Hematopoietic multipotent progenitor cell treated with erythropoietin and hydrocortisone succinate and interleukin-3 and kit ligand, for 4 days (in vitro differentiated cells): ENCODE measurements at places on chromosomes 11 and 22.
A peak's percentile ranks its signal among the peaks of the same experiment; 100 is the strongest.

DNA sequence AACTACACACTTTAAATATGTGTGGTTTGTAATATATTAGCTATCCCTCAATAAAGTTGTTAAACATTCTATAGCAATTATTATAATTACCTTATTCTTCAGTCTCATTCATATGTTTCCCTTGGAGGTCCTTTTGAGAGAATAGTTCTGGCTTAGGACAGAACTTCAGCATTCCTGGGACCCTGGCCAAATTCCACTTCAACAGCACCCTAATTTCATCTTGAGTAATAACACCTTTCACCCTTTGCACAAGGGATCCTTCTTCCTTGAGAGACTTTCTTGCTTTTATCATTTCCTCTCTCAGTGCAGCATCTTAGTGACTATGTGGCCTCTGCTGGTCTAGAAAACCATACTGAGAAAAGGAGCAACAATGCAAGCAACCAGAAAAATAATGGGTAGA, 255.9 kb downstream of the C11orf87 start:
- DNase-seq = no peak

DNA sequence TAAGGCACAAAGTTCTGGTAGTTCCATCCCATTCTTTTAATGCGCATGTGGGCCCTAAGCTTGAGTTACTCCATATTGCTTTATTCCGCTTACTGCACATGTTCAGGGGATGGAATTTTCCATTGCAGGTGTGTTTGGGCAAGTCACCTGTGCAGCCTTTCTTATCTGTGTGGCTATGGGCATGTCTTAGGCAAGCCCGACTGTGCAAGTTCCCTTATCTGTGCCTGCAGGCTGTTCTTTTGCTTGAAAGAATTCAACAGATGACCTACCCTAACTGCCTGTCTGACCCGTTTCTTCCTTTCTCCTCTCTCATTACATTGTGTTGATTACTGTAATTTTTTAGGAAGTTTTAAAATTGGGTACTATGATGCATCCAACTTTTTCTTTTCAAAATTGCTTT, 363.6 kb downstream of the TTC28 start:
- DNase-seq = peak; percentile 62

DNA sequence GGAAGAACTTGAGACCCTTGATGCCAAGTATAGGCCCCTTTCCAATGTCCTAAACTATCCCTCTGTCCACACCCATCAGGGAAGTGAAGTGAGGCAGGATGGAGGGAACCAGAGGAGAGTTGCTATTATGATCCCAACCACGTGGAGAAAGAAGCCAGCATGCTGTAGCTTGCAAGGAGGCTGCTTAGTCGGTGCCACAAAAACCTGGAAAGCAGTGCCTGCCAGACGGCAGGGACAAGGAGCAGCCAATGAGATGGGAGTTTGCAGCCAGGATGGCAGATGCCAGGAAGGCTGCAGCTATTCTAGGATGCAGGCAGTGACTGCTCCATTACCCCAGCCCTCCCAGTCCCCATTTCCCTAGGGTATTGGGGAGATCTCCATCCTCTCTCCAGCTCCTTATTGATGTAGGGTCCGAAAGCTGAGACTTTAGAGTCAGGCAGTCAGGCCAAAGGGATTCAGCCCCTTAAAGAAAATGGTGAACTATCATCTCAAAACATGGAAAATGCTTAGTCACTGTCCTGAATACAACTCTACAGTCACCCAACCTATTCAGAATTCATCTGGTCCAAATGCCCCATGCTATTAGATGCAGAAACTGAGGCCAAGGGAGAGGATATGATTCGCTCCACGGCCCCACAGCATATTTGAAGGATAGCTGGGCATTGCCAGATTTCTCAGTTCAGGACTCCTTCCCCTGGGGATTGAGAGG, 18.4 kb upstream of the LRRC55 start:
- no peak for DNase-seq

DNA sequence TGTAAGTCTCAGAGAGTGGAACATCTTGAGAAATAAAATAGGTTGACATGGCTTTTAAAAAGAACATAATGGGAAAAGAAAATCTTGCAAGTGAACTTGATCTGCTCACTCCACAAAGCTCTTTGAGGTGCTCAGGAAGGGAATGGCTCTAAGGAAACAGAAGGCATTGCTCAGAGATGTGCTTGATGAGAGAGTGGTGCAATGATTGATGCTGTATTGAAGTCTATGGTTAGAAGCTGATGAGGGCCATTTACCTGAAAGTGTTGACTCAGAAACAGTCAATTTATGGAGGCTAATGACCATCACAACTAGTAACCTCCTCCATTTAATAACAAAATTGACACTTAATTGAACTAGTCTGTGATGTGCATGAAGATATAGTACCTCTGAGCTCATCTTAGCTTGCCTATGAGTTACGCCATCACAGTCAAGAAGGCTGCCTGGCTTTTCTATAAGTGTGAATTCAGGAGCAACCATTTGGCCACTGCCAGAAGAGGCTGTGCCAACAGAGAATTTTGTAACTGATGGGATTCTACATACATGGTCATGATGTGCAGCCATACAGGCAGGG, 639.1 kb downstream of the JRKL start:
- DNase-seq = no peak

GRCh38 chr22:21650823-21651520, 8.9 kb downstream of the SDF2L1 start:
- peak; percentile 64 for DNase-seq

- DNase-seq = no peak
Measured at GRCh38 chr11:125268611-125269010, 104.1 kb downstream of the PKNOX2 start.

DNA sequence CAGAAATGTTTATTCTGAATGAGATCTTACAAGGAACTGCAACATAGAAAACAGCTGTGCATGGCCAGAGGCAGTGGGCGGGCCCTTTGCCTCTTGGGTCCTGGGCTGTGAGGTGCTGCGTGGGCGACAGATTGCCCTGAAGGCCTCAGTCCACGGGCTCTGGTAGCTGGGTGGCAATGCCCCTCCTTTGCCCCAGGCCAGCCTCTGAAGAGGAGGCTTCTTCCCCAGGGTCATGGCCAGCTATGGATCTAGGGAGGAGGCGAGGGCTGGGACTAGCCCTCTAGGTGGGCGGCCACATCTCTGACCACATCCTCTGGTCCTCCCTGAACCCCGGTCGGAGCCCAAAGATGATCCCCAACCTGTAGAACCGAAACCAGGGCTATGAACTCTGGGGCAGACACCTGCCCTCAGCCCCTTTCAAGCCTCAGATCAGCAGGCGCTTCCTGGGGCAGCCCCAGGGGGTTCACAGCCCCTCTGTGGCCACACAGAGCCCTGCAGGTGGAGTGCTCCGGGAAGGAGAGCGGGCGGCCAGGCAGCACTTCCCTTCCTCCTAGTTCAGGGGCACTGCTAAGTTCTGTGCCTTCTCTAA, 6.6 kb upstream of the CDC42BPG start:
- DNase-seq = no peak

- no peak for DNase-seq
Measured at GRCh38 chr22:38073150-38074130, 10.5 kb downstream of the SLC16A8 start.

- peak; percentile 38 for DNase-seq
Measured at GRCh38 chr22:40210818-40211217, 33.1 kb downstream of the TNRC6B start.

DNA sequence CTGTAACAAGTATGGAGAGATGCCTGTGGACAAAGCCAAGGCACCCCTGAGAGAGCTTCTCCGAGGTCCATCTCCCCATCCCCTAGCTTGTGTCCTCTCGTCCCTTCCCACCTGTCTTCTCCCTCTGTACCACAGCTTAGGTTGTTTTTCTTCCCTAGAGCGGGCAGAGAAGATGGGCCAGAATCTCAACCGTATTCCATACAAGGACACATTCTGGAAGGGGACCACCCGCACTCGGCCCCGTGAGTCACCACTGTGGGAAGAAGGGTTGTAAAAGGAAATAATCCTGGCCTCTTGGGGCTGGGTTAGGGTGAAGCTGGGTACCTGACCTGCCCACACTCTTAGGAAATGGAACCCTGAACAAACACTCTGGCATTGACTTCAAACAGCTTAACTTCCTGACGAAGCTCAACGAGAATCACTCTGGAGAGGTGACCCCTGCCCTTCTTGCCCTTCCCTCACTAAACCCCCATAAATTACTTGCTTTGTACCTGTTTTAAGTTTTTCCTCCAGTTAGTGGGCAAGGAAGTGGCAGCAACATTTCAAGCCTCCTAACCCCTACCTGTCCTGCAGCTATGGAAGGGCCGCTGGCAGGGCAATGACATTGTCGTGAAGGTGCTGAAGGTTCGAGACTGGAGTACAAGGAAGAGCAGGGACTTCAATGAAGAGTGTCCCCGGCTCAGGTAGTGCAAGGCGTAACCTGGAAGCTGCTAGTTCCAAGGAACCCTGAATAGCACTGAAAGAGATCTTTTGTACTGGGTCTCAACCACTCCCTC, 3.1 kb downstream of the TAF10 start:
- DNase-seq = no peak

DNA sequence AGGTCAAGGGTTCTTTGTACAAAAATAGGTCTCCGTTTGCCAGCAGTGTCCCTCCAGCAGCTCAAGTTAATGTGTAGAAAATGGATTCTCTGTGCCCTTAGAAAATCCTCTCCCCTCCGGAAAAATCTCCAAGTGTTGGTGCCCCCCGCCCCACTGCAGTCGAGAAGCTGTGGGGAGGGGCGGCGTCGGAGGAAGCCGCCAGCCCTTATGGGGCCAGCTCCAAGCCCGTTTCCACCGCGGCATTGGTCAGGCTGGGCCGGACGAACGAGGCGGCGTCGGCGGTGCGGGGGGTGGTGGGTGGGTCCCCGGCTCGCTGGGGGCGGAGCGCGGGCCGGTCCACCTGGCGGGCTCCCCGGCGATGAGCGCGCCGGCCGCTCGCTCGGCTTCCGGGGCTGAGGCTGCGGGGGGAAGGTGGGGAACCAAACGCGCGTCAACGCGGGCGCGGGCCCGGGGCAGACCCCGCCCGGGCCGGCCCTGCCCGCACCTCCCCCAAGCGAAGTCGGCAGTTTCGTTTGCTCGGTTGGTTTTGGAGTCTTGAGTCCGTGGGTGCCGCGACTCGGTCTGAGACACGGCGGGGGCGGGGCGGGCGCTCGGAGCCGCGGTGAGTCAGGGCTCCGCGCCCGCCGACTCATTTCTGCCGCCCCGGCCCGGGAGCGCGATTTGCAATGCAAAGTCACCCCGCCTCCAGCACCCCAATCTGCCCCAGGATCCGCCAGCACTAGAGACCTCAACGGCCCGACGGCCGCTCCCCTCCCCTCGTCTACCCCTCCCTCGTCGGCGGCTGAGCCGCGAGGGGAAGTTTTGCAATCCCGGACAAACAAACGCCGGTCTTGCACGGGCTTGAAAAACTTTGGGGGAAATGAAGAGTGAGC, 1.4 kb downstream of the ASCL2 start:
- peak; percentile 85 for DNase-seq

DNA sequence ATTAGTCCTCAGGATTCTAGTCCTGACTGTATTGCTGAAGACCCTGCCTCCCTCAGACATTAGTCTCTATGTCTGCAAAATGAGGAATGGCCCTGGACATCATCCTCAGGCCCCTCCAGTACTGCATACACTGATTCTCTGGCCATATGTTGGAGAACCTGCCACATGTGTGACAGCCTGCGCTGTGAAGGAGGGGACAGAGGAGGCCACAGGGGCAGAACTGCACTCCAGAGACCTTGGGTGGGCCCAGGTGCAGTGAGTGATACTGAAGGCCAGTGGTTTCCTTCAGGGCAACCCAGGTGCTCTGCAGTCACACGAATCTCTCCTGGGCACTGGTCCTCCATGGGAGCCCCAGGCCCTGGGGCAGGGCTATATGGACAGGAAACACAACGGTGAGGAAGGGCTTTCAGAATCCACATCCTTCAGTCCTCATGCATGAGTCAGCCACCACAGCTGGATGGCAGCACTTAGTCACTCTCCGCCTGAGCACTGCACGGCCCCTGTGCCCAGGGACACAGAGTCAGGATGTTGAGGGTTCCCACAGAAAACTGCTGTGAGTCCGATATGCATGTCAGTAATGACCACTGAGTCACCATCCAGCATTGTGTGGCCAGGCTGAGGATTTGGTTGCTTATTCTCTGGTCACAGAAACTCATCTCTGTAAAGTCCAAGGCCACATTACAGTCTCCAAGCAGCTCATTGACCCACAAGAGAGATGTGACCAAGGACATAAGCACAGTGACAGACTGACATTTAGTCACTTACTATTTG, 39.7 kb downstream of the ME3 start:
- peak; percentile 77 for DNase-seq

DNA sequence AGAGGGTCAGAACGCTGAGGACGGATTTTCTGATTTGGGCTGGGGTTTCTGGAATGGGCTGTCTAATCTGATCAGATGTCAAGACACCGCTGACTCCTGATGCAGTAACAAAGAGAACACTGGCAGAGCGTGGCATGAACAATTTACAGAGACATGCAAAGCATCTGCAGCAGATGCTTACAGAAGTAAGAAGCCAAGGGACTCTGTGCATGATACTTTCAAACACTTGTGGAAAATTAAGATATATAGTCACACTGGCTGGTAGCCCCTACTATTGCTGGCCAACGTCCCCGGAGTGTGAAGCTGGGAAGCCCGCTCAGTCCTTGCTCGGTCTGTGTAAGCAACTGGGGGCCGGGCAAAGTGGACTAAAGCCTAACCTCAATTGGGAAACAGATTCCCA, 903.7 kb downstream of the BRD1 start:
- DNase-seq = no peak

DNA sequence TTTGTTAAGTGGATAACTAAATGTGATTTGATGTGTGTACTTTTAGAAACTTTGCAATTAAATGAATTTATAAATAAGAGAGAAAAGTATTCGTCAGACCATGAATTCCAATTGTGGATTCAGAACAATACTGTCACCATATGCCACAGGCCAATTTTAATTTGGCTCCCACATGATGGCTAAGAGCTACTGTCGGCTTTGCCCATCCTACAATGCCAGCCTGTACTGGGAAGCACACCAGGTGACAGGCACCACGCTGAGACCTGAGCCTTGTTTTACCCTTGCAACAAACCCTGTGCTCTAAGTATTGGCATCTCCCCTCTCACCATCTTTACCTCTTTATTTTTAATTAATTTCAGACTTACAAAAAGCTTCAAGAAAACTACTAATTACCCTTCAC, 14.0 kb downstream of the RAB30 start:
- no peak for DNase-seq

DNA sequence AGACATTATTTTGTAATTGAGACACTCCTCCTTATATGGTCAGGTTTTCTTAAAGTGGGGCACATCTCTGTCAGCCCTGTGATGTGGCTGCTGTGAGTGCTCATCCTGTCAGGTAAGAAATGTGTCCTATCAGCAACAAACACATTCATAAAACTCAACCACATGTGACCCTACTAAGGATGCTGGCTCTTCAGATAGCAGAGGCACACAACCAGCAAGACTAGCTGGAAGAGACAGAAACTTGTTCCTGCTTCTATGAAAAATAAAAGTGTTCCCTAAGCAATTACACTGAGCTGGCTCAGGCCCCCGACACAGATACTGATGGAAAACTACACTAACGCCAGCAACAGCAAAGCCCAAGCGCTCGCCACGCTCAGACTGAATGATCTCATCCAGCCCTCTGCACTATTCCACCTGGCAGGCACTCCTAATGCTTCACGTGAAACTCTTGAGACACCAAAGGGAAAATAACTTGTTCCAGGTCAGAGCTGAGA, 49.8 kb upstream of the CYP2D6 start:
- DNase-seq = peak; percentile 87

GRCh38 chr11:65558002-65558929, at the start of gene LTBP3:
TSS of gene LTBP3 (minus strand) at chr11:65558359. CDS start at chr11:65557959, 400 bp downstream.
- DNase-seq = peak; percentile 77

- no peak for DNase-seq
Measured at GRCh38 chr11:100635194-100635593, 51.9 kb upstream of the ARHGAP42 start.

GRCh38 chr11:2585566-2586086, 114.2 kb downstream of the KCNQ1OT1 start:
- DNase-seq = no peak
